CD4-positive, alpha-beta T cell treated with Interleukin-4 for 1 hour (primary cell): ENCODE measurements at places on chromosomes 2 and 18.

GRCh38 chr2:74739129-74739528 is 85.1 kb downstream of the SEMA4F start:
- no peak for DNase-seq

GRCh38 chr18:75158465-75159237 is 50.3 kb downstream of the PTGR3 start:
- DNase-seq = no peak

- DNase-seq = no peak
Observed at GRCh38 chr2:27149570-27150405, 984 bp downstream of the TCF23 start.

GRCh38 chr18:36582988-36583745 is 245.6 kb downstream of the TPGS2 start:
- DNase-seq = no peak

DNA sequence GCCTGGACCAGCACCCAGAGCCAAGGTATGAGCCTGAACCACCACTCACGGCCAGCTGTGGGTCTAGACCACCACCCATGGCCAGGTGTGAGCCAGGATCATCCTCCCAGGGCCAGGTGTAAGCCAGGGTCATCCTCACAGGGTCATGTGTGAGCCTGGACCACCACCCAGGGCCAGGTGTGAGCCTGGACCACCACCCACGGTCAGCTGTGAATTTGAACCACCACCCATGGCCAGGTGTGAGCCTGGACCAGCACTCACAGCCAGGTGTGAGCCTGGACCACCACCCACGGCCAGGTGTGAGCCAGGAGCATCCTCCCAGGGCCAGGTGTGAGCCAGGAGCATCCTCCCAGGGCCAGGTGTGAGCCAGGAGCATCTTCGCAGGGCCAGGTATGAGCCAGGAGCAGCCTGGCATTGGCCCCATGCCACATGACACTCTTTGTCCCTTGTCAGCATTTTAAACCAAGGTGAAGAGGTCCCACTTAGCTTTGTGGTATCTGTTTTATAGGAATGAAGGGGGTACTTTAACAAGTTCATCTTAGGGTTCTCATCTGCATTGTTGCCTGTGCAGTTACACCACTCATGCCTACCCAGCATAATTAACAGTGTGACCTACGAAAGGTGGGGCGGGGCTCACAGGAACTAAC is 71.2 kb downstream of the AGAP1 start:
- no peak for DNase-seq

DNA sequence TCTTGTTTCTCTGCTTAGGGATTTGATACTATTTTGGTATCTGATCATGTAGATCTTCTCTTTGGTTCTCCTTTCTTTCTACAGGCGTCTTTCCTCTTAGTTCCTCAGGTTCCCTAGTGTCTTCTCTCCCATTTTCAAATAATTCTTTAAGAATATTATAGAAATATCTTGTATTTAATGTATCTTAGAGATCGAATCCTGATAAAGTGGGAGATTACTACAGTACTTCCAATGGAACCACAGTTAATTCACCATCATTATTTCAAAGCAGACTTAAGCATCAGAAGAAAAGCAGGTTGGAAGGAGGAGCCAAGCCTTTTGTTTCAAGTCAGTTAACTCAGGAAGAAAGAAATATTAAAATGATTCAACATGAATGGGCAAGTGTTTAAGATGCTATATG is 1.1 kb upstream of the CHN1 start:
- DNase-seq = no peak

DNA sequence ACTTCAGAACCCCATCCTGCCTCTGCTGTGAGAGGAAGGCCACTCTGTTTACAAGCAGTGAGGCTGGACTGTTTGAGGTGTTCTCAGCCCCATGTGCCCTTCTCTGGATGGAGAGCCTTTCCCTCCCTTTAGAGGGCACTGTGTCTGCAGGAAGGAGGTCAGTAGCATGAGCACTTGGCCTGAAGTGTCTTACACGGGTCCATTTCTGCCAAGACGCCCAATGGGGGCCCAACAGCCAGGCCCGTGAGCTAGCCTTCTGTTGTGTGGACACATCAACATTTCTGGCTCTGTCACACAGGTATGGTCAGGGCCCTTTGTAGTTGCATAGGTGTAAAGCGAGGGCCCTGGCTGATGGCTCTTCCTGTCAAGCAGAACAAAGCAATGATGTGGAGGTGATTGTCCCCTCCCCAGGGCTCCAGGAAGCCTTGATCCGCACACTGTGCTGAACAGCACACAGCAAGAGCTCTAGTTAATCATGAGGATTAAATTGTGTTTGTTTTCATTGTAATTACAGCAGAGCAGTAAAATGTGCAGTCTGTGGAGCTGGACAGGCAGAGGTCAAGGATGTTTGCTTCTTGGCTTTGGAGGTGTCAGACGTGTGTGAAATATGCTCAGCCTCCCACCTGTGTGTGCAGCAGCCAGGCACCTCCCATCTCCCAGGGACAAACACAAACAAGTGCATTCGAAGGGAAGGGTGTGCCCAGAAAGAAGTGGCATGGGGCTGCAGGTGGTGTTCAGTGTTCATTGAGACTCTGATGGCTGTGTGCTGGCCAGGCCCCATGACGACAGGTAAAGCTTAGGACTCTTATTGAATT is 132.1 kb downstream of the SH3RF3 start:
- no peak for DNase-seq

DNA sequence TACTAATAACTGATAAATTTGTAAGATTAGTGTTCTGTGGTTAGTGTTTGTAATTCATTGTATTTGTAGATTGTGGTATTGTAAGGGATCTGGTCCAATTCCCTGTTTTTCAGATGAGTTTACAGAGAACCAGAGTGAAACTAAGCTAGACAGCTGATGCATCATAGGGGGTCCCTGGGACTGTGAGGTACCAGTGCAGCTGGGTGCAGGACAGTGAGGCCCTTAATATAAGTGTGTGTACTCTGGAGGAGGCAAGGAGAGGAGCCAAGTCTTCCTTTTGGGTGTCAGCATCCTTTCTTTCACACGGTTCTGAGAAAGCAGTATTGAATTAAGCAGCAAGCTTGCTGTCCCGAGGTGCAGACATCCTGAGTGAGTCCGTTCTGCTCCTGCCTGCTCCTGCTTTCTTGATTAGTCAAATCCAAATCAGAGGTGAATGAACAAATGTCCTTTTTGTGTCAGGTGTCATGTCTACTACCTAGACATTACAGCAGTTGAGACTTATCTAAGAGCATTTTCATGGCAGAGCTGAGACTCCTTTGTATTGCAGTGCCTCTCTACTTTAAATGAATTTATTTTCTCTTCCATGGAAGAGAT is 194.9 kb downstream of the MCFD2 start:
- DNase-seq = no peak
